ENCODE measurements at places on chromosomes 6 and 20.

GRCh38 chr6:158284876-158285655, 27.2 kb upstream of the TULP4 start:
- no peak for DNase-seq

DNA sequence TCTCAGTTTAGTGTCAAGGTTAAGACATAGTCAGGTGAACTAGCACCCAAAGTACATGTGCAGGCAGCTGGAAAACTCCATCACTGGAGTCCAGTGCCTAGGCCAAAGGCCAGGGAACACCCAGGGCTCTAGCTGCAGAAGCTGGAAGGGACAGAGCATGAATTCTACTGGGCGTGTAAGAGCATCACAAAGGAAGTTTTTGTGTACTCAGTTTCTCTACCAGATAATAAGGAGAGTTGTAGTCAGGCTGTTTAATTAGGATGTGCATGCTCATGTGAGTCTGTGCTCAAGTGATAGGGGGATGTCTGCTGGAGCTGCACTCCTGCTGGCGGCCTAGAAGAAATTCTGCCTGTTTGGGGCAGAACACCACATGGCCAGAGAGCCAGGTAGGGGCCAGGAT, 8.1 kb downstream of the L3MBTL1 start:
- DNase-seq: no peak

- DNase-seq: no peak
Observed at GRCh38 chr20:38863024-38863851, 57.7 kb downstream of the PPP1R16B start.

- no peak for DNase-seq
Observed at GRCh38 chr6:162151021-162151665, 576.4 kb downstream of the PRKN start.

- no peak for DNase-seq
Observed at GRCh38 chr20:40525351-40525750, 163.7 kb downstream of the MAFB start.

- DNase-seq: no peak
Observed at GRCh38 chr6:22451962-22452361, 117.4 kb upstream of the HDGFL1 start.

DNA sequence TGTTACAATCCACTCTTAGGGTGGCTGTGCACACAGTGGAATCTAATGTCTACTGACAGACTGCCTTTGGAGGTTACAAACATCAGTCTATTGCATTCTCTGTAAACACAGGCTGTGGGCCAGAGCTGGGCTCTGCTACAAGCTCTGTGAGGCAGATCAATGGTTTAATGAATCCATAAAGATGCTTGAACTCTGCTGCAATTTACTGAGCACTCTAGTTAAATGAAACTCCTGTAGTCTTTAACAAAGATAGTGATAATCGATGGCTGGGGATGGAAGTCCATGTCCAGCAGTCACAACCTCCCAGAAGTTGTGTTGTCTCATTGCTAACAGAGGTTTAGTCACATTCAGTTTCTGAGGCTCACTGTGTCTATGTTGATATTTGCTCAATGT, 50.5 kb downstream of the SOBP start:
- DNase-seq: no peak

DNA sequence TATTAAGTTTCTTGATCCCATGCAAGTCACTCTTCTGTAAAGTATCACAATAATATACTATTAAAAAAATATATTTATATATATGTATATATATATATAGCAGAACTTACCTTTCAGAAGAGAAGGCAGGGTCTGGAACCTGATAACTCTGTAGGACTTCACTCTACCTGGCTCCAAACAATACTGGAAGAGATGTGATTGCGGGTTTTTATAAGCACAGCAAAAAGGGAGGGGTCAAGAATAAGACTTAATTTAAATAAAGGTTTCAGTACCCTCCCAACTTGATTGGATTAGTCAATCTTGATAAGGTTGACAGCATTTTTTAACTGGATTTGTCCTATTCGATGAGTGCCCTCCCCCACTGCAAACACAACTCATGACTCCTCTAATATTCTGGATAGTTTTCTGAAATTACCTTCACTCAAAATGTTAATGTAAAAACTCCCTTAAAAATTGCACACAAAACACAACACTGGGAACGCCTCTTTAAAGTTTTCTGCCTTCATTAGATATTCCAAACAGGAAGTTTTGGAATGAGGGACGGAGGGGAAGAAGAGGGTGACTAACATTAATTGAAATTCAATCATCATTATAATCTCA, 4.0 kb upstream of the ZNF217 start:
- DNase-seq: no peak

DNA sequence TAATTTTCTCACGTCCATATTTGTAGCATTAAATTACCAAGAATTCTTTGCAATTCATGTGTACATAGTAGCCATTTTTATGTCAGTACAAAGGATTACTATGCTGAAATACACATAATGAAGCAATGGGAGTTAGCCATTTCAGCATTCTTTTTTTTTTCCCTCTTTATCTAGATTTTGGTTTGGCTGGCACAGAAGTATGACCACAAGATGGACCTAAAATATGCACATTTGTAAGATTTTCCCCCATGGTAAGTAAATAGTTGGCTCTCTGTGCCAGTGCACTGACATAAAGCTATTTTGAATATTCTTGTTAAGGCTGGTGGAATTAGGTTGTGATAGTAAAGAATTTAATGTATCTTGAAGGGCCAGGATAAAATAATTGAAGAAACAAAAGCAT, 486.1 kb upstream of the BTBD3 start:
- no peak for DNase-seq

DNA sequence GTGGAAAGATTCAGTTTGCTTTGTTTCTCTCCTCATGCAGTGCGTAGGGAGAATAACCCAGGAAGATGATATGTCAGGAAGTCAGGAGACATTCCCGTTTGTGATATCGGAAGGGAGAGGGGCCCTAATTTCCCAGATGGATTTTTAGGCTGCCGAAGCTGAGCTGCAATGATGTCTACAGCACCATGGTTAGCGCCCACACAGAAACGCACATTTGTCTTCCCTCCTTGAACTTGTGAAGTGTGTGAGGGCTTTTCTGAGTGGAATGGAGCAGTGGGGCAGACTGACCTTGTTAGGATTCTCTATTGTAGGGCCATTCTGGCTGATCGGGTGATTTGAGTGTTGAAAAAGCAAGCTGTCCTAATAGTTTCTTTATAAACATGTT, 191.3 kb upstream of the ARG1 start:
- no peak for DNase-seq

GRCh38 chr6:712805-713204, 19.9 kb upstream of the EXOC2 start:
- no peak for DNase-seq

DNA sequence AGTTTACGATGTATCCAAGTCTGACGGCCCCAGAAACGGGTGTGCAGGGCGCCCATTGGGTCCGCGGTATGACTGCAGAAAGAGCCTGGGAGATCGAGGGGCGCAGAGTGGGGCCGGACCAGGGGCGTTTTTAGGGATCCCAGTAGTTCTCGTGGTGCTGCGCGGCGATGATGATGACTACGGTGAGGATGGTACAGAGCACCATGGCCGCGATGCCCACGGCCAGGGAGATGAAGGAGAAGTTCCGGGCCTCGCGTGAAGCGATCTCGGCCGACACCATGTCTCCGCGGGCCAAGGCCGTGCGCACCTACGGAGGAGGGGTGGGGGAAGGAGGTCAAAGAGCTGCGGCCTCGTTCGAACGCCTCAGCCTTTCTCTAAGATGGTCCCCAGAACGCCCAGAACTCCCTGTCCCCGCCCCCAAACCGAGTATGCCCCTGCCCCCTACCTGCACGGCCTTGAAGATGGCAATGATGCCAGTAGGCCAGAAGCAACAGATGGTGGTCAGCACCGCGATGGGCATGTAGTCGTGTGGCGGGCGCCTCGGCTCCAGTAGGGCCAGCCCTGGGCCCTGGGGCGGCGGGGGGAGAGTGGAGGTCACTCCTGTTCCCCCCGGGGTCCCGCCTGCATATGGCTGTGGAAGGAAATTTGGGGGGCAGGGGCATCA, 2.5 kb downstream of the PRRT1 start:
- DNase-seq: no peak

DNA sequence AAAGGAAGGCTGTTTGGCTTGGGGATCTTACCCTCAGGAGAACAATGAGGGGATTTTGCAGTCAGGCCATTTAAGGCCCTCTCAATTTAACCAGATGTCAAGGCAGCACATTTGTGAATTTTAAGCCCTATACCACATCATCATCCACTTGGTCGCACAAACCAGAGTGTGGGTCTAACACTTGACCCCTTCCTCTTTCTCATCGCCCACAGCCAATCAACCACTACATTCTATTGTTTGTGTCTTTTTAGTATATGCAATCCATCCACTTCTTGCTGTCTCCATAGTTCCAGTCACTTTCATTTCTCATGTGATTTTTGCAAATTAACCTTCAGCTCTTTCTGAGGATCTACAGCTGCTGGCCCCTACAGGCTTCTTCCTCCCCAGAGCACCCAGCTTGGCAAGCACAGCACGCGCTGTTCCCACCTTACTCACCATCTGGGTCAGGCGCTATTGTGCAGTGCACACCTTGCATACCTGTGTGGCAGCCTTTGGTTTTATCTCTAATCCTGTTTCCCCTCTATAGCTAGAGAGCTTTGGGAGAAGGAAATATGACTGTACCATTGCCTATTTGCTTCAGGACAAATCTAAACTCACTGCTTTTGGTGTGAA, 32.3 kb upstream of the CD83 start:
- DNase-seq: no peak

DNA sequence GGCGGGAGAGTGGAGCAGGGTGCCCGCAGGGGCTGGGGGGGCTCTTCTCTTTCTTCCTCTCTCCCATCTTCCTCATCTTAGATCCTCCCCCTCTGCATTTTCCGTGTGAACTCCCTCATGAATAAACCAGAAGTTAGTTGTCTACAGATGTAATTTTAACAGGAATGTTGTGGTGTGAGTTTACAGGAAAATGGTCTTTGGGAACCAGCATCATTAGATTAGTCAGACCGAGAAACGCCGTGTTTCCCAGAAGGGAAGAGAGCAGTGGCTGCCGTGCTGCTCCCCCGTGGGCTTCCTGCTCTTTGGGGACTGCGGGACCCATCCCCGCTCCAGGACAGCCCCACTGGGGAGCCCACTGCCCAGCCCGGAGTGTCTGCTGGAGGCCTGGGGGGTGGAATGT, 3.4 kb downstream of the MYT1 start:
- no peak for DNase-seq

DNA sequence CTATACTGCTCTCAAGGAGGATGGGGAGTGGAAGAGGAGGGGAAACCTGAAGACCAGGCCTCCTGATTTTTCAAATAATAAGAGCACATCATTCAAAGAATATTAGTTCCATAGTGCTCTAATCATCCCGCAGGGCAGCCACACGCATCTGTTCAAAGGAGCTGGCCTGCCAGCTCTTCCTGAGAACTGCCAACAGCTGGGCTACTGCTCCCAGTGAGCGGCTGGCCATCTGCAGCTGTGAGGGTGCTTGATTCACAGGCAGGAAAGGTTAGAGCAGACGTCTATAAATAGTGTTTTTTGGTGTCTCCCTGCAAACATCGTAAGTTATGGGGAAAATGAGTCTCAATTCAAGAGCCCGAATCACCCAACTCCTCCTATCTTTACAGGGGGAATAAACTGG, 17.3 kb downstream of the NSFL1C start:
- DNase-seq: no peak

GRCh38 chr6:168063431-168063830, 15.6 kb downstream of the FRMD1 start:
- DNase-seq: no peak

DNA sequence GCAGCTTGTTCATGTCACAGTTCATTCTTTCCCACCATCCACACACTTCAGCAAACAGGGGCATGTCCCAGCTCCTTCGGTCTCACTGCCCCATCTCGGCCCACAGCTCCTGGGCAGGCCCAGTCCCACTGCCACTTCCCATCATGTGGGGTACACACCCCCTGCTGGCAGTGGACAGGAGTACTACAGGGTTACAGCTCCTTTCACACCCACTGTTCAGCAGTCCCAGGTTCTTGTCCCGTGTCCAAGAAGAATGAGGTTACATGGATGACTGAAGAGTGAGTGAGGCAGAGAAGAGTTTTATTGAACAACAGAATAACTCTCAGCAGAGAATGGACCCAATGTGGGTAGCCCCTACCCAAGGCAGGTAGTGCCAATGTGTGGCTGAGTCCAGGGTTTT, 77.8 kb upstream of the SMLR1 start:
- no peak for DNase-seq

GRCh38 chr6:133466680-133467079, 225.5 kb downstream of the EYA4 start:
- no peak for DNase-seq

DNA sequence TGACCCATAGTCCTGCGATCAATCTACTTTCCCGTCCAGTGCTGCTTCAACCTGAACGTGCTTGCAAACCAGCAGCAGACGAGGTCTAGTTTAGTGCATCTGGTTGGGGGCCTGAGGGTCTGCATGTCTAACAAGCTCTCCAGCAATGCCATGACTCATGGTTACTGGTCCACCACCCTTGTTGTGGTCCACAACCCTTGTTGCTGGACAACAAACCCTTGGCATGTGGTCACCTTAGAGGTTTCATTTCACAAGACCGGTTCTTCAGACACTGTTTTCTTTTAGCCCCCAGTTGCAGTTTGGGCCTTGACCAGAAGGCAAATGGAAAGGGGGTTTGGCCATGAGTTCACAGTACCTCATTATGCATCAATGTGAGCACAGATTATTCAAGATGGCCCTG, 424.8 kb downstream of the QKI start:
- no peak for DNase-seq

DNA sequence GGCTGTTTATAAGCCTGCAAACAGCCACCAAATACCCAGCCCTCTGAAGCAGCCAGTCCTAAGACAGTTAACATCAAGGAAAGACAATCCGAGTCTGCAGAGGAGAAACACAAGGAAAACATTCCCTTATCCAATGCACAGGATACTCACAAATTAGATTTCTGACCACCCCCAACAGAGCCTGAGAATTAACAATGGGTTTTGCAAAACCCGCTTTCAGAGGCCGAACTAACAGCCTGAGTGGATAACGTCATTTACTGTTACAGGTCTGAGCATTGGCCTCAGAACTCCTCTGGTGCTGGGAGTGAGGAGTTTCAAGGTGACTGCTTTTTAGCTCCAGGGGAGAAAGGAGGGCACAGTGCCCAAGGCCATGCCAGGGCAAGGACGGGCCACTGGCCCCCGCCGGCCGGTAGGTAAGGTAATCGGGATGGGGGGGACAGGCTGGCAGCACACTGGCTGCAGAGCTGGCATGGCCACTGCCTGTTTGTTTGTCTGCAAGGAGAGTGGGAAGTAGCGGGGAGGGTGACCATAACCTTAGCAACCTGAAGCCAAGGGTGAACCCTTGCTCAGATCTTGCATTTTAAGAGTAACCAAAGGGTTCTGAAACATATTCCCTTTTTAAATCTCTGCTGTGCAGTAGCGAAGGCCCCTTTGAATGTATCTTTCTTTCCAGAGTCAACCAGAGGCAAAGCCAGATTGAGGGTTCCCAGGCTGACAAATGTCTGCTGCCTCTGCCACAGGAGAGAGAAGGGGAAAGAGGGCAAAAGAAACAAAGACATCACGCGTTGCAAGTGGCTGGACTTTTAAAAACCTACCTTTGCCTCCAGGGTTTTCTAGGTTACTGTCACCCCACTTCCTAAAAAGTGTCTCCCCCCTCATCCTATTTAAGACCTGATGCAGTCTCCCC, 3.9 kb downstream of the ZMYND8 start:
- DNase-seq: peak; percentile 78

GRCh38 chr6:106788761-106789160, 159.4 kb downstream of the QRSL1 start:
- DNase-seq: no peak

Measured in left ventricle myocardium superior (tissue), 1 donor.